ENCODE measurements at places on chromosomes 11 and 22.
A peak's percentile ranks its signal among the peaks of the same experiment; 100 is the strongest.

DNA sequence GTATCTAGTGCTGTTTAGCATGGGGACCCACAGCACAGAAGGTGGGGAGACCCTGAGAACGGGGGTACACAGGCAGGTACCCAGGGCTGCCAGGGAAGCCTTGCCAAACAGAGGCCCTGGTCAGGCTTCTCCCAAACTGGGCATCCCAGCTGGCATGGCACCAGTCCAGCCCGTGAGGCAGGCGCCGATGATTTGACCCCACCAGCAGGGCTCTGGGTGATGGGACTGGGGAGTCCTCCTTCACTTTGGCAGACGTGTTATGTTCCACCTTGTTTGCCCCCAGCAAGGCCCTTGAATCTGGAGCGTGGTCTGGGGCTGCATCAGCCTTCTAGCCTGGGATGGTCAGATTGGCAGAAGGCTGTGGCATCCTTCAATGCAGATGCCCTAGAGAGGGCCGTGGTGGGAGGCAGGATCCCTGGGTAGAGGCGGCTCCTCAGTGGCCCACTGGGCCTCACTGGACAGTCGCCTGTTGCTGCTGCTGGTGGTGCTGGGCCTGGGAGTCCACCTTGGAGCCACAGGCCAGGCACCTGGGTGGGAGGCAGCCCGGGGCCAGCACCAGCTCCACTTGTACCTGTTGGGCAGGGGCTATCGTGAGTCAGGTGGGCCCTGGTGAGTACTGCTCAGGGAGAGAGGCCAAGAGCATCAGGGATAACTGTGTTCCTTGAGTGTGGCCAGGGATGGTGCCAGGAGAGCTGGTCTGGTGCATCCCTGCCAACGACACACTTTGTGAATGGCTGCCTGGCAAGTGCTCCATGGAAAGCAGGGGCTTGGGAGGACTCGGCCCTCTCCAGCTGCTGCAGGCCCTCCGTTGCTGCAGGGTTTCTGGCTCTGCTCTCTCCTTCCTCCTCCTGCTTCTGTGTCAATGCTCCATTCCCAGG lies 3.3 kb downstream of the ADORA2A start:
- DNase-seq = no peak

GRCh38 chr22:36162127-36163034 lies 1.8 kb upstream of the APOL3 start:
- DNase-seq = no peak

DNA sequence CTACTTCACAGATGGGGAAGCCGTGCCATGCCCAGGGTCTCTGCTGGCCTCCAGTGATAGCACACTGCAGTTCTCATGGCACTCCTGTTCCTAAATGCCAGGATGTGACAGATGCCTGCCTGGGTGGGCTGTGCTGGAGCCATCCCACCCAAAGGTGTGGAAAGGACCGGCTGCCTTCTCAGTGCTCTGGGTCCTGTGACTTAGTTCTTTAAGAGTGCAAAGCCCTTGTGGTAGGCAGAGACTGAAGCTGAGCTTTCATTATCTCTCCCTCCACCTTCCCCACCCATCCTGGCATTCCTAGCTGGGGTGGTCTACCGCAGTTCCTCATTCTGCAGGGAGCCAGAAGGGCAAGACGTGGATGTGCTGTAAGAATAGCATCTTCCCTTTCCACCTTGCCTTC lies 150.1 kb downstream of the CEP164 start:
- no peak for DNase-seq

DNA sequence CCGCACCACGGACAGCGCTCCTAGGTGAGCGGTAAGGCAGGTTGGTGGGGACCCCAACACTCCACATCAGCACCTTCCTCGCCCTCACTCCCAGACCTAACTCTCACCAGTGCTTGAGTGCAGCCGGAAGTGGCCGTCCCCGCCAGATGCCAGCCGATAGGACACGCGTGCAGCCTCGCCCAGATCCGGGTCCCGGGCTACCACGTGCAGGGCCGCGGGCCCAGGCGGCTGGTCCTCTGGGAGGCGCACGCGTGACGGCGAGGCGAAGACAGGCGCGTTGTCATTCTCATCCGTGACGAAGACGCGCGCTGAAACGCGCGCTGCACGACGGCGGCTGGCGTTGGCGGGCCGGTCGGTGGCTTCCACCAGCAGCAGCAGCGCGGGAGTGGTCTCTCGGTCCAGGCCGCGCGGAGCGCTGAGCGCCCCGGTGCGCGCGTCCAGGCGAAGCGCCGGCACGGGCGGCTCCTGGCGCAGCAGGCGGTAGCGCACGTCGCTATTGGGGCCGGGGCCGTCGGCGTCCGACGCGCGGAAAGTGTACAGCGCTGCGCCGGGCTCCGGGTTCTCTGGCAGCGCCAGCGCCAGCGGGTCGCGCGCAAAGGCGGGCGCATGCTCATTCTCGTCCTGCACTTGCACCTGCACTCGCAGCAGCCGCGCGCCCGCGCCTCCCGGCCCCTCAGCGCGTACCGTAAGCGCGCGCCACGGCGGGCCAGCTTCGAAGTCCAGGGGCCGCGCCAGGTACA lies 10.8 kb upstream of the TPP1 start:
- no peak for DNase-seq

GRCh38 chr22:36478966-36479365 lies 2.5 kb downstream of the TXN2 start:
- DNase-seq = no peak

GRCh38 chr11:107477820-107478219 lies 20.2 kb upstream of the CWF19L2 start:
- no peak for DNase-seq

DNA sequence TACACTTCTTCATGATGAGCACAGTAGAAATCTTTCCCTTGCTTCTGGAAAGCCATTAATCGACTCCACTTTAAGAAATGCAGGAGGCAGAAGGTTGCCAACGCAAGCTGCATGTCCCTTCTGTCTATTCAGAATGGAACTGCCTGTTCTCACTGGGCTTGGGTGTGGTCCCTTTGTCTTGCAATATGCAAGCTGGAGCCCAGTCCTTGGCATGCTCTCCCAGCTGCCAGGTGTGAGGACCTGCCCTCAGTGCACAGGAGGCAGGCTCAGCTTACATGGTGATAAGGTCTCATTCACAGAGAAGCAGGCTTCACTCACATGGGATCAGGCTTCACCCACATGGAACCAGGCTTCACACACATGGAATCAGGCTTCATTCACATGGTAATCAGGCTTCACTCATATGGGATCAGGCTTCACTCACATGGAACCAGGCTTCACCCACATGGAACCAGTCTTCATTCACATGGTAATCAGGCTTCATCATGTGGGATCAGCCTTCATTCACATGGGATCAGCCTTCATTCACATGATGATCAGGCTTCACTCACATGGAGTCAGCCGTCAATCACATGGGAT lies 59.2 kb upstream of the USP47 start:
- no peak for DNase-seq

GRCh38 chr11:118194835-118195627 lies 18.6 kb upstream of the SCN2B start:
- no peak for DNase-seq

- no peak for DNase-seq
These were observed 23.6 kb downstream of the CBL start for GRCh38 chr11:119229741-119230140.

DNA sequence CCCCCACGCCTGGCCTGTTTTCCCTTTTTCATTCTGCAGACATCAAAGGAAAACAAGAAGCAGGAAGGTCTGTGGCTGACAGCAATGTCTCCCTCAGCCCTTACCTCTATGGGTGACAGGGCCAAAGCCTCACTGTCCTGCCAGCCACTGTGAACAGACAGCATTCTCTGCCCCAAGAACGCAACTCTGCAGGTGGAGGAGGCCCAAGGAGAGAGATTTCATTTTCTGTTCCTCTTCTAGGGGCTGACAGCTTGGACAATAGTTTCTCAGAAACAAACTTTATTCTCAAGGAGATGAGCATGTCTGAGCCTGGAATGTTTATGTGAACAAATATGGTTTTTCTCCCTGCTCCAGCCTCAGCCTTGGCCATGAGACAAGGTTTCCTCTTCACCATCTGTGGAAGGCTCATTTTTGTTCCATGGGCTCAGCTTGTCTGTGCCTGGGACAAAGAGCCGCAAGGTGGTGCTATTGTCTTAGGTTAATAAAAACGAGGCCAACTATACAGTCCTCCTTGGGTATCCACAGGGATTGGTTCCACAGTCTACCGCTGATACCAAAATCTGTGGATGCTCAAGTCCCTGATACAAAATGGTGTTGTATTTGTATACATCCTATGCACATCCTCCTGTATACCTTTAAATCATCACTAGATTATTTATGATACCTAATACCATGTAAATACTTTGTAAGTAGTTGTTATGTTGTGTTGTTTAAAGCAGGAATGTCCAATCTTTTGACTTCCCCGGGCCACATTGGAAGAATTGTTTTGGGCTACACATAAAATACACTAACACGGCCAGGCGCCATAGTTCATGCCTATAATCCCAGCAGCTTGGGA lies 5.8 kb downstream of the PIWIL3 start:
- peak; percentile 5 for DNase-seq

- DNase-seq = no peak
These were observed 3.9 kb upstream of the EMID1 start for GRCh38 chr22:29201782-29202181.

DNA sequence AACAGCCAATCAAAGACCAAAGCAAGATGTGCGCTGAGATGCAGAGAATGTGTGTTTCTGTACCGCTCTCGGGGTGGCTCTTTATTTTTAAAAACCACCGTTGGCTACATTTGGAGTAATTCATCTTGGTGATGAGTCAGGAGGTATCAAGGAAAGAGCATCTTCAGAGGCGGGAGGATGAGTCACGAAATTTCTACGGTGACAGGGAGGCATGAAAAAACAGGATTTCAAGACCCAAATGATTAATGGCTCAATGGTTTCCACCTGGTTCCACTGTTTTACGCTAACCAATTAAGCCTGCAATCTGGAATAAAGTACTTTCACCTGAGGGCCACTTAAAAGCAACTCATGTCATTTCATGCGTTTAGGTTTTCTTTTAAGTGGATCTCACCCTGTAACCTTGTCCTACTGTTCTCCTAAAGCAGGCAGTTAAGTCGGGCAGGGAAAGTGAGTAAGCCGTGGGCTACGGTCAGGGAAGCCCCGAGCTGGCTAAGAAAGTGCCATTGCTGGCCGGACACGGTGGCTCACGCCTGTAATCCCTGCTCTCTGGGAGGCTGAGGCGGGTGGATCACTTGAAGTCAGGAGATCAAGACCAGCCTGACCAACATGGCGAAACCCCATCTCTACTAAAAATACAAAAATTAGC lies 74.6 kb downstream of the CELSR1 start:
- no peak for DNase-seq

DNA sequence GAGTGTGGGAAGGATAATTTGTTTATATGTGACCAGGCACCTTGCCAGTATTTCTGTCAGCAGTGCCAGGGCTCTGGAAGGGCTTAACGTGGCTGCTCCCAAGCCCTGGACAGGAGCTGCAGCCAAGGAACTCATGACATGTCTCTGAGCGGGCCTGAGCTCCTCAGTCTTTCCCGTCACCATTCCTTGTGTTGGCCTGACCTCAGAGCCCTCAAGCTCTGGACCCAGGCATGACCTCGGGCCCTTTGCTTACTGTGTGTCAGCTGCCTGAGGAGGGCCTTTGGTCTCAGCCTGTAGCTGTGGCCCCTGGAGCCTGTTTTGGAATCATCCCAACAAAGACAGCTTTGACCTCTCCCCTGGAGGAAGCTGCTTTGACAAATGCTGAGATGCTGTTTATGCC lies 264.1 kb upstream of the PLET1 start:
- DNase-seq = no peak

GRCh38 chr11:71543866-71544265 lies 4.4 kb upstream of the KRTAP5-9 start:
- no peak for DNase-seq

GRCh38 chr11:73230931-73231330 lies 12.8 kb downstream of the P2RY2 start:
- no peak for DNase-seq

- no peak for DNase-seq
These were observed 52.7 kb upstream of the HTATIP2 start for GRCh38 chr11:20310596-20311394.

GRCh38 chr22:30516273-30516672 lies 10.8 kb upstream of the SEC14L4 start:
- no peak for DNase-seq

GRCh38 chr11:123429336-123429735 lies 733 bp upstream of the GRAMD1B start:
- DNase-seq = no peak

DNA sequence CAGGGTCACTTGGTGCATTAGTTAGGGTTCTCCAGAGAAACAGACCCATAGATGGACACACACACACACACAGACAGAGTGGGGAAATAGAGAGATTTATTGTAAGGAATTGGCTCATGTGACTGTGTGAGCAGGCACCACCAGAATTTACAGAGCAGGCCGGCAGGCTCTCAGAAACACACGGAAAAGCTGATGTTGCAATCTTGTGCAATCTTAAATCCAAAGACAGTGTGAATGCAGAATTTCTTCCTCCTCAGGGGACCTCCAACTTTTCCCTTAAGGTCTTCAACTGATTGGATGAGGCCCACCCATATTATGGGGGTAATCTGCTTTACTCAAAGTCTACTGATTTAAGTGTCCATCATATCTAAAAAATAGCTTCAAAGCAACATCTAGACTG lies 49.8 kb downstream of the APIP start:
- no peak for DNase-seq

DNA sequence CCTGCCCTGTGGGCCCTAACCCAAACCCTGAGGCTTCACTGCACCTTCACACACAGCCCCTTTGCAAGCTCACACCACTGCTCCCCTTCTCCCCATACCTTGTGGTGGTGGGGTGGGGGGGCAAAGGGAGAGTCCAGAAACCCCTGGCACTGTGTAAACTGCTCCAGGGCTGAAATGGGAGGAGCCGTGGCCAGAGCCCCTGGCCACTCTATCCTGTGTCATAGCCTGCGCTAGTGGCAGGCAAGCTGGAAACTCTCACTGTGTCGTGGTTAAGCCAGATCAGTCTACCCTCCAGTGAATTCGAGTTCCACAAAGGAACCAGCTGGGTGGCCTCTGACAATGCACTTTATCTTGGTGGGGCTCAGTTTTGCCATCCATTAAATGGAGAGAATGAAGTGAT lies 8.4 kb upstream of the SYT13 start:
- DNase-seq = no peak

- DNase-seq = no peak
These were observed 34.3 kb downstream of the GRIK4 start for GRCh38 chr11:120545813-120546212.

GRCh38 chr22:29625090-29625825 lies 21.8 kb downstream of the NF2 start:
- DNase-seq = no peak

Measured in activated CD4-positive, CD25-positive, alpha-beta regulatory T cell (primary cell).